ENCODE measurements at places on chromosomes 2 and 18.

DNA sequence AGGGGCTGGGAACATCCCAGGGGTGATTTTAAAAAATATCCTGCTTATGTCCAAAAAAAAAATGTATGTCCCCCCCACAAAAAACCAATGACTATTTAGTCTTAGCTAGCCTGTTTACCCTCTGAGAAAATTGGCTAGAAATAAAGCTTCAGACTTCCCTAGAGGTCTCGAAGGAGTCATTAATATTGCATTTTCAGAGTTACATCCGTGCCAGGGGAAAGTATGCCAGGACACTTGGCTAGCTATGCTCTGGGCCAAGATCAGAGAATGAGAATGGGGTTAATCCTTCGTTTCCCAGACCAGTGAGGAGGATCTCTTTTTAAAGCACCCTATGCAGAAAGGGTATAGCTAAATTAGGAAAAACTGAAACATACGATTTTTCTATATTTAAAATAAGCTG, 183.6 kb downstream of the MC4R start:
- DNase-seq: no peak

DNA sequence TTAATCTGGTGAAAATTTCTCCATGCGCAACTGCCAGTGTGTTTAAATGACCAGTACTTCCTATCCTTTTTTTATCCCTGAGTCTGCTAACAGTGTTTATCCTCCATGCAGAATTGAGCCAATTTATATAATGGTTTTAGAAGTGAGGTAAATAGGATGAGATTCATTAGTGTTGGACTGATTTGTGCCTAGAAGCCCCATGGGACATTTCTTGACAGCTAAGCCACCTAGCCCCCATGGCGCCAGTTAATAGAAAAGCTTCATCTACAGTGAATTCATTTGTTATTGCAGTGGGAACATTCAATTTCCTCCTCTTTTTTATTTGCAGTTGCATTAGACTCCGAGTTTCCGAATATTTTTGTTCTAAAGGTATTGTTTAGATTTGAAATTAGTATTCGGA, 175.6 kb downstream of the ARL6IP6 start:
- DNase-seq: no peak

DNA sequence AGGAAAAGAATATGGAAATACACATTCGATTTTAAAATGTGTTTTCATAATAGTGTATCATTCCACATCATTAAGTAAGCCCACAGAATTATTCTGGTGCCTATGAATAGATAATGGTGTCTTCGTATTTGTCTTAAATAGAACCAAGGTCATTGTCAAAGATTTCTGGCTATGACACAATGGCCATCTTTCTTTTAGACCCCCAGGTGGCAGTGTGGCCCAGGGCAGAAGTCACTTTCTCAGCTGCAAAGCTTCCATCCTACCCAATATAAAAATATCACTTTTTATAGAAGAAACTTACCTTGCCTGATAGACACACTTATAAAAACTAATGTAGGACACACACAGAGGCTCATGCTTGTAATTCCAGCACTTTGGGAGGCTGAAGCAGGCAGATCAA, 57.5 kb downstream of the ZRANB3 start:
- DNase-seq: peak; percentile 66

DNA sequence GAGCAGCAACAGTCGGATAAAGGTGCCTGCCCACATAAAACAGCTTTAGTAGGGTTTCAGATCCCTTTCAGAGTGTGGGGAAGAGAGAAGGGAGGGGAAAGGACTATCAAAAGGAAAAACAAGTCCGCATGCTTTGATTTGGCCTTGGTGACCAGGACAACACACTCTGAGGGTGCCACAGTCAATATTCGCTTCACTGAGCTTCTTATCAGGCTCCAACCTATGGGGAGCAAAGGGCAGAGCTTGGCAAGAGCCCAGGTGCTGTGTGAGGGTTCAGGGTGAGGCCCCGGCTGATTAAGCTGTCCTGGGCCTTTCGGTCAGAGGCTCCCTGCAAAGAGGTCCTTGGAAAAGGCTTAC, 237.4 kb upstream of the SMAD2 start:
- DNase-seq: no peak

DNA sequence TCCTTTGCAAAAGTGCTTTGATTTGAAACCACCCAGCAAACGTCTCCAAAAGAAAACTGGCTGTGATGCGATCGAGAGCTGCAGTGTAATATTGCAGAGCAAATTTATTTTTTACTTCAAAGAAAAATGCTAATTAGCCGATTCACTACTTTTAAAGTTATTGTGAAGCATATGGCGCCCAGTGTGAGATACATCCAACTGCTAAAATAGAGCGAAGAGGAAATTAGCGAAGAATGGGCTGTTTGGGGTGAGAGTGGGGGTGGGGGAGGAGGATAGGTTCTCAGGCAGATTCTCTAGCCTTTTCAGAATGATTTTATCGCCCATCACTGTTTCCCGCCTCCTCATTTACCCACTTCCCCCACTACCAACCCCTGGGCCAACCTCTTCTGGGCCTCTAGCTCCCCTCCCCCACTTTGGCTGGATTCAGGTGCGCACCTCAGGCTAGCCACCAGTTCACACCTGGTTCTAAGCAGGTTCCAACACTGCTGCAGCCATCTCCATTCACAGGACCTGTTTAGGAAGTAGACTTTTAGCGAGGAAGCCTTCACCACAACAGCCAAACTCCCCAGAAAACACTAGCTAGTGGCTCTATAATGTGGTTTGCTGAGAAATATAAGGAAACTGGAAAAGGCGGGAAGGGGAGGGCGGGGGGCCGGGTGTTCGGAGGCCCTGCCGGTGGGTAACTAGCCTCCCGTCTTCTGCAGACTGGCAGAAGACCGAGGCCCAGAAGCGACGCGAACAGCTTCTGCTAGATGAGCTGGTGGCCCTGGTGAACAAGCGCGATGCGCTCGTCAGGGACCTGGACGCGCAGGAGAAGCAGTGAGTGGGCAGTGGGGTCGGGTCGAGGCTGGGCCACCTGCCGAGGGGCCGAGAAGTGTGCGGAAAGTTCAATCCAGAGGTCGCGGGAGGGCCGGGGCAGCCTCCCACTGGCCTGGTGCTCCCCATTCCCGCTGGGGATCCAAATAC, 6.0 kb upstream of the OTX1 start:
- no peak for DNase-seq

DNA sequence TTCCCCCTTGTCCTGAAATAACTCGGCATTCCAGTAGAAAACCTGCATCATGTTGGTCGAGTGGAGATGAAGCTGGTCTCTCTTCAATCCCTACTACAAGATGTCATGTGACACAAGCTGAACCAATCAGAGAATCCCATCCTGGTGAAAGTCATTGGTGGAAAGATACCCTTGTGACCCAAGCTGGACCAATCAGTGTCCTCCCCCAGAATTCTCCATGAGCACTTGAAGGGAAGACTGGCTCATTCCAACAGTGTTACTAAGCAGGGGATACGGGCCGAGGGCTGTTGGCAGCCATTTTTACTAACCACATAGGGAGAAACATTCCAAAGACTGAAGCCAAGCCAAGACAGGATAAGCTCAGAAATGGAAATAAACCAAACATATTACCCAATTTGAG, 298.3 kb downstream of the ICOS start:
- DNase-seq: peak; percentile 41
